GM12891 (cell line): ENCODE measurements at places on chromosomes 13 and 19.

- DNase-seq = no peak
These were observed 108.5 kb downstream of the PTPRS start for GRCh38 chr19:5231857-5232678.

GRCh38 chr13:80235967-80236302 lies 105.0 kb downstream of the SPRY2 start:
- no peak for DNase-seq

DNA sequence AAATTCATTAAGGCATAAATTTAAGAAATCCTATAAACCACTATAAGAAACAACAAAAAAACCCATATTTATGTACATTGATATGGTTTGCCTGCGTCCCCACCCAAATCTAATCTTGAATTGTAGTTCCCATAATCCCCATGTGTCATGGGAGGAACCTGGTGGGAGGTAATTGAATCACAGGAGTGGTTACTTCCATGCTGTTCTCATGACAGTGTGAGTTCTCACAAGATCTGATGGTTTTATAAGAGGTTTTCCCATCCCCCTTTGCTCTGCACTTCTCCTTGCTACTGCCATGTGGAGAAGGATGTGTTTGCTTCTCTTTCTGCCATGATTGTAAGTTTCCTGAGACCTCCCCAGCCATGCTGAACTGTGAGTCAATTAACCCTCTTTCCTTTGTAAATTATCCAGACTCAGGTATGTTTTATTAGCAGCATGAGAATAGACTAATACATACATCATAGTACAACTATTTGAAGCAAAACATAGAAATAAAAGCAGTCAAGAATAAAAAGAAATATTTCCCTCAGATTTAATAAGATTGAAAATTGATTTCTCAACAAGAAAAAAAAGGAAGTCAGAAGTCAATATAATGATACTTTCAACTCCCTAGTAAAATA lies 209.0 kb upstream of the GPC6 start:
- DNase-seq = no peak

DNA sequence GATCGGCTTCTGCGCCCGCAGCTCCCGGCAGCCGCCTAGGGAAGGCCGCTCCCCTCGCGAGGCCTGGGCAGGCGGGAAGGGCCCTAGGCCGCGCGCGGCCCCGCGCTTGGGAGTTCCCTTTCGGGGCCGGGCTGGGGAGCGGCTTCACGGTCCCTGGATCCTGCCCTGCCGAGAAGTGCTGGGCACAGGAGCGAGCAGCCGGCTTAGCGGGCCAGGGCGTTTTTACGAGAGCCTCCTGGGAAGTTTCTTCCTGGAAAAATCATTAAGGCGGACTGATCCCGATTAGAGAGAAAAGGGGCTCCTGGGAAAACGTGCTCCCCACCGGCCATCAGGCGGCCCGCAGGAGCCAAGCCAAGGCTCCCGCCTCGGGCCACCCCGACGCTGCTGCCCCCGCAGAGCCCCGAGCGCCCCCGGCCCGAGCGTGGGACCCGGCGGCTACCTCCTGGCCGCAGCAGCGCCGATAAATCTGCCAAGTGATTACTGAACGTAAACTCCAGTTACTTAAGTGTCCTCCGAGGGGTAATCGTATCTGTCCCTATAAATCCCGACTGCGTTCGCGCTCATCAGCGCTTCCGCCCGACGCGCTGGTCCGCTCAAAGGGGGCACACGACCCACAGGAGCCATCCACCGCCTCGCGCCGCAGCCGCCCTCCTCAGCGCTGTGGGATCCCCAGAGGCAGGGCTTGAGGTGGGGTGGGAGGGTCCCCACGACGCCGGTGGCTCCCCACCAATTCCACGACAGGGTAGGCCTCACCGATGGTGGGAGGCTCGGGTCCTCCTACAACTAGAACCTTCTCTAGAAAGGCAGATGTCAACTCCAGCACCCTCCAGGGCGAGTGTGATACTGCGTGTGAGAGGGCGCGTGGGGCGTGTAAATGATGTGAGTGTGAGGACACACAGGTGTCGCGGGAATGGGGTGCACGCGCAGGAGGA lies 2.8 kb downstream of the ZIC5 start:
- DNase-seq = no peak

- no peak for DNase-seq
These were observed 155.0 kb downstream of the CYSLTR2 start for GRCh38 chr13:48808683-48809082.

DNA sequence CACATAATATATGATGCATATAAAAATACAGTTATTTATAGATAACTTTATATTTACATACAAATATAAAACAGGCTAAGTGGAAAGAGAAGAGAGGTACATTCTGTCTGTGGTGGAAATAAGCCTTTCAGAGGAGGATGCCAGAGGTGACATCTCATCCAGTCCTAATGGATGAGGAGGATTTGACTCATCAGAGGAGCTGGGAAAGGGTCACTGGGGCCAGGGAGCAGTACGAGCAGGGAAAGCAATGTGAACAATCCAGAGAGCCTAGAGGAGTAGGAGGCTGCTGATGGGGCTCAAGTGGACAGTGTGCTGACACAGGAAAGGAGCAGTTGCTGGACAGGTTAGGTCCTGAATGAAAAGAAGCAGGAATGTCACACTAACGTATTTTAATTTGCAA lies 18.6 kb downstream of the NALCN start:
- DNase-seq = no peak

DNA sequence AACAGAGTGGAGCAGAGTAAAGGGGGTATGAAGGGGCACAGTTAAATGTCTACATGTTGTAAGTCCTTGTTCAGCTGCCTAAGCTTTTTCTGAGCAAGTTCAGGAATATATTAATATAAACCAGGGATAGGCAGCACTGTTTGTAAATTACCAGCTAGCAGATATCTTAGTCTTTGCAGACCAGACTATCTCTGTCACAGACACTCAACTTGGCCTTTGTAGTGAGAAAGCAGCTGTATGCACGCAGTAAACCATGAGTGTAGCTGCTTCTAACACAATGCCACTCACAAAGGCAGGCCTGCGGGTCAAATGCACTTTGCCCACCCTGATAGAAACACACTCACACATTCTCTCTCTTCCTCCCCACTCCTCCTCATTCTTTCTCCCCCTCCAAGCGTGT lies 1016.9 kb downstream of the UQCRFS1 start:
- no peak for DNase-seq

- DNase-seq = no peak
These were observed 474.2 kb downstream of the KLF5 start for GRCh38 chr13:73532987-73533510.

DNA sequence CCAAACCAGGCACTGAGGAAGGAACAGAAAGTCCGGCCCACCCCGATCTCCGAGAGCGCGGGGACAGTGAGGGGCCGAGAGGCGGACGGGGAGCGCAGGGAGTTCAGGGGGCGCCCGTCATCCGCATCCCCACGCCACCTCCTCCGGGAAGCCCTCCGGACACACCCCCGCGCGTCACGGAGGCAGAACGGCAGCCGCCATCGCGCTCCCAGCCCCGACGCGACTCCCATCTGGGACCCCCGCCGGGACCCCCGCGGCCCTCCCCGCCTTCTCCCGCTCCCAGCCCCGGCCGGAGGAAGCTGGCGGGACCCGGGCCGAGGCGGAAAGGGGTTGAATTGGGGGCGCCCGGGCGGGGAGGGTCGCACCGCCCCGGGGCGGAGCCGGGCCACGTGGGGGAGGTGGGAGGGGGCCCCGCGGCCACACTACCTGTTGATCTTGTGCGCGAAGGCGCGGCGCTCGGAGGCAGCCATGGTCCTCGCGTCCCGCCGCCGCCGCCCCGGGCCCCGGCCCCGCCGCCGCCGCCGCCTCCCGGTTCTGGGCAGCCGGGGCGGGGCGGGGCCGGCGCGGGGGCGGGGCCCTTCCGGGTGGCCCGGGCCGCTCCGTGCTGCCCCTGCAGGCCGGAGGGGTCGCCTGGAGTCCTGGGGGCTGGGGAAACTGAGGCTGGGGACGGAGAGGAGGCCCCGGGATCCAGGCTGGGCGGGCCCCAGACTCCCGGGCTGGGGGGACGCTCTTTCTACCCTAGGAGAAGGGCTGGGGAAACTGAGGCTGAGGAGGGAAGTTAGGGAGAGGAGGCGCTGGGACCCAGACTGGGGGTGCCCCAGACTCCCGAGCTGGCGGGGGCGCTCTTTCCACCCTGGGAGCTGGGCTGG lies at the start of gene DOCK6:
DOCK6 (minus strand) TSS at position 554 of the 869 bp plus-strand sequence; CDS start at position 470, 84 bp downstream.
- peak; percentile 63 for DNase-seq

DNA sequence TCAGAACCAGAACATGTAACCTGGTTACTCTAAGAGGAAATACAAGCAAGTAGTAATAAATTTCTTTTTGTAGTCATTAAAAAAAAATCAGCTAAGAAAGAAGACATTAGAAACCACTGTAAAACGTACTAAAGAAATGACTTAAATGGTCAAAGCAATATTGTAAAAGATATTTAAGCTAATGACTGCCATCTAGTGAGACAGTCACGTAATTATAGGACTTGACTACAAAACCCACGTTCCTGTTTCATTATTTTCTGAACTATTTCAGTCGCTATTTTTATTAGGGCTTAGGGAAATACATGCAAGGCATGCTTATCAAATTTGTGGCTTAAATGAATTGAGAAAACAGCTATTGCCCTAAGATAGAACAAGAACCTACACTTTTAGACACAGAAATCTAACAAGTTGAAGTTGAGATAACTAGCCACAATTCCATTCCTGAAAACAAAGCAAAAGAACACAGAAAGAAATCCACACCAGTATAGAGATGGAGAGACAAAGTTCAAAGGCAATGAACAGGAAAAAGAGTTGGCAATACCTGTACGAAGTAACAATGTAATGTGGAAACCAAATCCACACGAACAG lies 17.9 kb downstream of the ALG5 start:
- no peak for DNase-seq

DNA sequence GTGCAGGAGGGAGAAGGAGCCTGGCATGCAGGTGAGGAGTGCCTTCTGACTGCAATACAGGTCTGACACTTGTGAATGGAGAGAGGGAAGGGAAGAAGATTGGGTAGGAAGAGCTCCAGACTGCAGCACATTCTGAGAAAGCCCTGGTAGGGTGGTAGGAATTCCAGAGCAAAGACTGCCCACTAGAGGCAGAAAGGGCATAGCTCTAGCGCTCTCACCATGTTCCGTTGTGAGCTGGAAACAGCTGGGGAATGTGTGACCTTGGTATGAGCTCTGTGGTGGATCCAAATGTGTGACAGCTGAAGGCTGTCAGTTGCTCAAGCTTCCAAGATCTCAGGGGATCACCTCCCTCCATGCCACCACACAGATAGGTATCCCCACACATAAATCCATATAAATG lies 2.9 kb upstream of the MTUS2 start:
- no peak for DNase-seq

DNA sequence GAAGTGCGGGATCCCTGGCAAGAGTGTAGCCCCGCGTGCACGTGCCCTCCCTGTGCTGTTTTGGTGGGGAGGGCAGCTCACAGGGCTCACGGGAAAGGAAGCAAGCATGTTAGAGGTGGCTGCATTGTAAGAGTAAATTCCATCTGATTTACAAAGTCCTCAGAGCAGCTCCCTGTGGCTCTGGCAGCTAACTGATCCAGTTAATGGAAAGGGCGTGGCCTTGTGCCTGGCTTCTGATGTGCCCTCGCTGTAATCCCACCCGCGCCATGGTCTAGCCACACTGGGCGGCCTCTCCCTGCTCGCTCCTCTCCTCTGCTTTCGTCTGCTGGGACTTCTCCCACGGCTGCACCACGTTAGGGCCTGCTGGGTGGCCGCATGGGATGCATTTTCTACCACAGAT lies 258.5 kb downstream of the FGF9 start:
- no peak for DNase-seq

- DNase-seq = no peak
These were observed 6.5 kb upstream of the CCNE1 start for GRCh38 chr19:29805031-29805965.

- DNase-seq = no peak
These were observed 141.1 kb upstream of the VSTM2B start for GRCh38 chr19:29384656-29385055.

GRCh38 chr13:110443622-110444225 lies 117.8 kb downstream of the RAB20 start:
- no peak for DNase-seq

- DNase-seq = no peak
These were observed 1076.2 kb downstream of the UQCRFS1 start for GRCh38 chr19:28136796-28137195.

DNA sequence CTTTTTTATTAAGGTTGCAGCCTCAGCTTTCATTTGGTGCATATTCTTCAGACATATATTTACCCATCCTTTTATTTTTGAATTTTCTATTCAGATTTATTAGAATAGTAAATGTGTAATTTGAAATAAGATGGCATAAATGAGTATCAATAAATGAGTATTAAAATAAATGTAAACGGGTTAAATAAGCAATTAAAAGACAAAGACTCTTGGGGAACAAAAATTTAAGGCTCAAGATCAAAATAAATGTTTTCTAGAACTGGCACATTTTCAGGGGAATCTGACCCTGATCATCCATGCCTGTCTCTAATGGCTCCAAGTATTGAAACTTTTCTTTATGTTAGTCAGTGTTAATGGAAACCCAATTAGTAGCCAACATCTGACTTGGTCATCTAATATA lies 3.0 kb downstream of the OR10H3 start:
- no peak for DNase-seq

DNA sequence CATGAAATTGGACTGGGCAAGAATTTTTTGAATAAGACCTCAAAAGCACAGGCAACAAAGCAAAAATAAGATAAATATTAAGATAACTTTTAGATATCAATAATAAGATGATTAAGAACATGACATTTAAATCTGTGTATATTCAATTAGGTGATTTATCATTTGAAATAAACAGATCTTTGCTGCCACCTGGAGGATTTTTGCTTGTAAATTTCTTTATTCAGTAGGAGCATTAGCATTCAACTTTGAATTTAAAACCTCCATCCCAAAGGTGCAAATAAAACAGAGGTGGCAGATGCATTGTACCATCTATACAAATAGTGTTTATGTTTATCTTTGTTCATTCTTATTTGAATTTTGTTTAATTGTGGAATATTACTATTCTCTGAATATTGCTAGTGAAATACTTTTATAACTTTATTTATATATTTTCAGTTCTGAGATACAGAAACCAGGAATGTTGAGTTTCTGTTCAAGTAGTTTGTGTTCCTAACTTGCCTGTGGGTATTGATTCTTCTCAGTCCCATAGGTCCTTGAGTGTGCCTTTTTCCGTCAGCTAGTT lies 20.9 kb downstream of the COG6 start:
- DNase-seq = no peak

GRCh38 chr13:98478189-98479129 lies 98.4 kb downstream of the STK24 start:
- DNase-seq = no peak
